ENCODE measurements at places on chromosomes 6 and 20. TPM values are rescaled to one million over a fixed set of nuclear protein-coding genes. Genes with fewer than 3 reads are reported as not detected.

PSORS1C2 gene
- not detected for total RNA-seq

EDN1 gene
- total RNA-seq = 38.8 TPM

CASP8AP2 gene
- total RNA-seq = 6.0 TPM

HDGFL1 gene
- not detected for total RNA-seq

TCP11 gene
- total RNA-seq = not detected

Data from A549 treated with Hydrocortisone at 1 μM for 4 hours (cell line).